ENCODE measurements at places on chromosomes 5 and 9.

- DNase-seq = no peak
These were observed 26.4 kb downstream of the C9orf43 start for GRCh38 chr9:113436728-113437515.

DNA sequence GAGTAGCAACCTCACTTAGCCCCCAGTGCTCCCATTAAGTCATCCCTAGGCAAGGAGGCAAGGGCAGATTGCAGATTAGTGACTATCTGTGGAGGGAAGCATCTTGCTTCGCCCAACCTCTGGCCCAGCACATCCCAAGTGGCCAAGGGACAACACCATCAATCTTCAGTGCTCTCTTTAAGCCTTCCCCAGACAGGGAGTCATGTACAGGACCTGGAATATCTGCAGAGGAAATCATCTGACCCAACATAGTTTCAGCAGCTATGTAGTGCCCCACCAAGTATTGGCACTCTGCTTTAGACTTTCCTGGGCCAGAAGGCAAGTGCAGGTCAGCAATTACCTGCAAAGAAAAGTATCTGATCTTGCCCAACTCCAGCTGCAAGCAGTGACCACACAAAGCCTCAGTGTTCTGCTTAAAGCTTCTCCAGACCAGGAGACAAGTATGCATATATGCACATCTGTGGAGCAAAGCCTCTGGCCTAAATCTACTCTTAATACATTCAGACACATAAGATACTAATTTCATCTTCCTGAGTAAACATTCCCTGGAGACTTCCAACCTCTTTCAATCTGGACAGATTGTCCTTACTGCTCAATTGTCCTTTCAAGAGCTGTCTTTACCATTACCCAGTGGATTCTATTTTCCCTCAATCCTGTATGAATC lies 224.8 kb upstream of the VLDLR start:
- no peak for DNase-seq

DNA sequence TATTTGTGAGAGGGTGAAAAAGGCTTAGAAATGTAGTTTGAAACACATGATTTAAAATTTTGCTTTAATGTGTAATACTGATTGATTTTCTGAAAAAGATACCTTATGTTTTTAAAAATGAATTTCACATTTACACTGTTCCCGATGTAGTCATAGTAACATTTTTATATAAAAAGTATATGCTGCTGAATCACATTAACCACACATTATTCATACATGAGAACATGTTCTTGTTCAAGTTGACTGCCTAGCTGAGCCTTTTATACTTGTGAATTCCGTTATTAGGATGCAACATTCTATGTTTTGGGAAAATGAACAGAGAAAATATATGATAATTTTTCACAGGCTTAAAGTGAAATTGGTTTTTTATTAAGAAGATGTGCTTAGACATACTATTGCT lies 461.1 kb upstream of the NUDT12 start:
- DNase-seq = no peak

DNA sequence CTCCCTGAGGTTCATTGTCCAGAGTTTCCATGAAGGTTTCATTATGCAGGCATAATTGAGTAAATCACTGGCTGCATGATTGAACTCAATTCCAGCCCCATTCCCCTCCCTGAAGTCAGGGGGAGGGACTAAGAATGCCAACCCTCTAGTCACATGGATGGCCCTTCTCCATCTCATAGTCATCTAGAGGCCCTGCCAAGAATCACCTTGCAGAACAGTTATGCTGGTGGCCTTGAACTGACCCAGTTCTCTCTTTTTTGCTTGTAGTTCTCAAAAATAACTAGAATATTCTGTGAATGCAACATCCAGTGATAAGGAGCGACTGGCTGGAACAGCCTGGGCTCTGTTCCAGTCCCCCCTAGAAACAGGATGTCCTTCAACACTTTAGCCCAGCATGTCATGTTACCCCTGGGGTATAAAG lies 31.7 kb downstream of the SLC35A4 start:
- DNase-seq = no peak

DNA sequence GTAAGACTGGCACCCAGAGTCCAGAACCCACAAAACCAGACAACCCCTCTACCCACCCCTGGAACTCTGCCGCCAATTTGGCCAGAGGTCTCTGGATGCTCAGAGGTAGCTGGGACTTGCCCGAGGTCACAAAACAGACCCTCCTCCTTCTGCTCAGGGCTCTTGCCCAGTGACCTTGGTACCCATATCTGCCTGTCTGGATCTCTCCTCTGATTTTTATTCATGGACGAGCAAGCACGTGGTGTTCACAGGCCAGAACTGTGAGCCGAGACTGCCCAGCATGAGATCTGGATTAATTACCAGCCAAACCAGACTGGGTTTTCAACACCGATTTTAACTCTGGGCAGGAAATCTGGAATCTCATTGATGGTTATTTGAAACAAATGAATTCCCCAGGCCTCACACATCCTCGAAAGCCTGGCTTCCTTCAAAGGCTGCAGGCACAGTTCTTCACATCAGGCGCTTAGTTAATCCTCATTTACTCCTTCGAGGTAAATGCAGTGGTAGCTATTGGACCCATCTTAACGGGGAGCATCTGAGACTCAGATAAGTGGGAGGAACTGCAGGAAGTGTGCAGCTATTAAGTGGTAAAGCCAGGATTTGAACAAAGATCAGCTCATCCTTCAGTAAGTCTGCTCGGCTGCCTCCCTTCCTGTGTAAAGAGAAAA lies 21.4 kb downstream of the COL27A1 start:
- no peak for DNase-seq

GRCh38 chr5:122581629-122582028 lies 193.3 kb upstream of the SNX2 start:
- no peak for DNase-seq
